ENCODE measurements at places on chromosomes 4 and X. TPM values are rescaled to one million over a fixed set of nuclear protein-coding genes. Genes with fewer than 3 reads are reported as not detected.
A peak's percentile ranks its signal among the peaks of the same experiment; 100 is the strongest.

Gene CCNG2
- total RNA-seq = 34.1 TPM

Gene SYTL5
- 0.20 TPM for total RNA-seq

Gene SPIN2B
- 9.3 TPM for total RNA-seq

Gene PNMA6A
- not detected for total RNA-seq

Gene GAGE1
- total RNA-seq = 0.17 TPM

Gene MAGEE1
- 2.2 TPM for total RNA-seq

Gene ARHGAP4
- total RNA-seq = 67.4 TPM

DNA sequence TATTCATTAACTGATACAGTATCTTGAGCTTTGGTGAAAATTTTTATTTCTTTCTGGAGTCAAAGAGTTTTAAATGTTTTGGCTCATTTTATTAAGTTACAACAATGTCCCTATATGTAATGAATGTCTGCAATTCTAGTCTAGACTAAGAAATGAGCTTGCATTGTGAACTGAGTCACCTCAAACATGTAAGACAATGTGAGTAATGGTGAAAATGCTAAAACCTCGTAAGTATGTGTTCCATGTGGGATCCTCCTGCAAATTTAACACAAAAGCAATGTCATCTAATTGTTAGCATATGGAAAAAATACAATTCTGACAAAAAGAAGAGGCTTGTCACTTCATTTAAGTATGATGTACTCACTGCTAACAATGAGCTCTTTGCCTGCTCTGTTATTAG, 480.5 kb upstream of the FSTL5 start:
- DNase-seq = no peak

DNA sequence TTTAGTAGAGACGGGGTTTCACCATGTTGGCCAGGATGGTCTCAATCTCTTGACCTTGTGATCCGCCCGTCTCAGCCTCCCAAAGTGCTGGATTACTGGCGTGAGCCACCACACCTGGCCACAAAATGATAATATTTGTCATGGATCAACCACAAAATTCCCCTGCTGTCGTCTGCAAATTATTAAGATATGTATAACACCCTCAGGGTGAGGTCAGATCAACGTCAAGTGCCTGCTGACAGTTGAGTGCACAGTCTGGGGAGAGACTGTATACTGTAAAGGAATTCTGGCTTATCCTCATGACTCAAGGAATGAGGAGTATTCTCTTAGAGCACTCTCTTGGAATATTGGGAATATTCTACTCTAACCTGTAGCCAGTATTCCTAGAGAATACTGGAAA, 11.2 kb downstream of the EPGN start:
- no peak for DNase-seq

GRCh38 chr4:156475322-156475721, 496.3 kb downstream of the PDGFC start:
- DNase-seq = peak; percentile 42

- DNase-seq = no peak
Observed at GRCh38 chrX:106997611-106998010, 2.4 kb downstream of the MORC4 start.

GRCh38 chrX:136325377-136325776, 24.6 kb downstream of the ADGRG4 start:
- DNase-seq = no peak

DNA sequence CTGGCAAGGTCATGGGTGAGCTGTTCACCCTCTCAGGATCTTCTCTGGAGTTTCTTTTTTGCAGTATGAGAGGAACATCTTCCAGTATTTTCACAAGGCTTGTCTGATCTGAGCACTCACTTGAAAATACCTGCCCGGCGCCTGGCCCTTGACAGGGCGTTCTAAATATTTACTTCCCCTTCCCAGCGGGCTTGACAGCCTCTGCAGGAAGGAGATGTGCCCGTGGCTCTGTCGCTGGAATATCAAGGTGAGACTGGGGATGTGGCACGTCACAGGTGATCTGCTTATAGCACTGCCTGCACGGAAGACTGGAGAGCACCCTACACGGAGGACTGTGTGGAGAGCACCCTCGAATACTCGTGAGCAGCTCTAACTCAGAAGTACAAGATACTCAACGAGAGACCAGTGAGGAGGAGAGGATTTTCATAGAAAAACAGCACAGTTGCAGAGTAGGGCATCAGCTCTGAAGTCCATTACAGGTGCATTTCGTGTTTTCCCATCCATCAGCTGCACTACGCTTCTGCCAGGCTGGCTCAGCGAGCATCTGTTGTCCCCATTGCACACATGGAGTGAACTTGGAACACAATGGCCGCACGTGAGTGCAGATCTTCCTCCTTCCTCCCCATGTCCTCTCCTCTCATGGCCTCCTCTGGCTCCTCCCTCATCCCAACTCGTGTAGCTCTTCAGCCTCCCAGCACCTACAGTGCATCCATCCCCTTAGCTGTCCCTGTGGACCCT, 32.1 kb downstream of the ZBTB49 start:
- DNase-seq = no peak

DNA sequence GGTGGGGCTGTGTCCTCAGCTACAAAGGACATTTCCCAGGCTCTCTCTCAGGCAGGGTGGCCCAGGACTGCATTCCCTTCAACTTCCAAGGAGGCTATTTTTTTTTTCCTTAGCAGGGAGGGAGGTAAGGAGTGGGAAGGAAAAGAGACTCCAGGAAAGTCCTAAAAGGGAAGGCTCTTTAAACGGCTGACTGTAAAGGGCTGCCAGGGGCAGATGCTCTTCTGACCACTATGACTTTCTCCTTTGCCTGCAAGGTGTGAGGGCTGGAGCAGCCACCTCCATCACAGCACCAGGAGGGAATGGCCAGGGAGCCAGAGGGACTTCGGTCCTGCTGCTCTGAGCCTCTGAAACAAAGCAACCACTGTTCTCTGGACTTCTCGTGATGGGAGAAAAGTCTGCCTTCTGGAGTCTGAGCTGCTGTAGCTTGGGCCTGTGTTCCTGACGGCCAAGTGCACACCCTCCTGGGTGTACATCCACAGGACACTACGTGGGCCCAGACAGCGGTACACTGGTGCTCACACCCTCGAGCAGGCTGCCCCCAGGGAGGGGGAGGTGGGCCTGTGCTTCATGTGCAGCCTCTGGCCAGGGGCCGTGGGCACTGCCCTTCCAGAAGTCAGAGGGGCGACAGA, 17.9 kb downstream of the NAT8L start:
- DNase-seq = no peak

DNA sequence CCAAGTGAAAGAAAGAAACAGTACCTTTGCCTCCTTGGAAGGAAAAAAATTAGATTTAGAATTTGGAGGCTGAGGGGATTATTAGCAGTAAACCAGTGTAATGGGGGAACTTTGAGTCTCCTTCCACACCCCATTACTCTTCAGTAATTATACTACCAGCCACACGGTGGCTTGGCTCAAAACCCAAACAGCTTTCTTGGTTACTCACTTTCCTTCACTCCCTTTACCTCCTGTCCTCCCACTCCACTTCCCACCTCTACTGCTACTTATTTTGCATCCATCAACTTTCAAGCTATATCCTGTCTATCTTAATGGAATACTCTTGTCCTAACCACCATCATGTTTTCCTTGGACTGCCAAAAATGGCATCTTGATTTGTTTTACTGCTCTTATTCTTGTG, 310.6 kb upstream of the AADAT start:
- DNase-seq = no peak

- DNase-seq = no peak
Observed at GRCh38 chrX:74291577-74291963, 12.4 kb upstream of the ZCCHC13 start.

GRCh38 chrX:119468551-119469312, 488 bp downstream of the SLC25A5 start:
- peak; percentile 44 for DNase-seq

GRCh38 chr4:55296096-55296495, 49.9 kb upstream of the SRD5A3 start:
- no peak for DNase-seq

GRCh38 chr4:26233350-26233749, 87.5 kb upstream of the RBPJ start:
- no peak for DNase-seq

DNA sequence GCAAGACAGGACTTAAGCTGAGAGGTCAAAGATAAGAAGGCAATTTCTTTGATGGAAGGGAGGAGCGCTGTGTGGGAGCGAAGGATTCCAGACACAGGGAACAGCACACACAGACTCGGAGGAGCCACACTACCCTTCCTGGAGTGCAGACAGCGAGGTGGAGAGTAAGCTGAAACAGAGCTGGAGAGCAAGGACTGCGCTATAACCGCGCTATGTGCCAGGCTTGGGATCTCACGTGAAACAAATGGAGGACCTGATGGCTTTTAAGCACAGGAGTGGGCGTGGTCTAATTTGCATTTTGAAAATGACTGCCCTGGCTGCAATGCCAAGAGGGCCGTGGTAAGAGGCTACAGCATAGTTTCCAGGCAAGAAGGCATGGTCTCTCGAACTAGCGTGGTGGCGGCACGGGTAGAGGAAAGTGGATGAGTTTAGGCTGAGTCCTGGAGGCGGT, 113.9 kb upstream of the SORBS2 start:
- no peak for DNase-seq

DNA sequence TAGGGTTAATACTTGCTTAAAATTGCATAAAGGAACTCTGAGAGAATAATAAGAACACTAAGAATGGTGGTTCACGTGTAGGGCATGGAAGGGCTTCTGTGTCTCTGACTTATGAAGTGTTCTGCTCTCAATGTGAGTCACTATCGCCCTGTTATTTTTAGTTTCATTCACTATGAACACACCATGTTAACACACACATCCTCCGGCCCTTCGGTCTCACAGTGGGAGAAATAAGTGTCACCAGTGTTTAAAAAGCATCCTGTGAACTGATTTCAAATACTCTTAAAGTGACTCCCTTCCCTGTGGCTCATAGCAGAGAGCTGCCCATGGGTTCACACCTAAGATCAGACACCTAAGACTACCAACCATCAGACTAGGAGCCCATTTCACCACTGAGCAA, 33.8 kb upstream of the FGFBP2 start:
- no peak for DNase-seq

- no peak for DNase-seq
Observed at GRCh38 chrX:13373431-13374187, 53.8 kb upstream of the ATXN3L start.

DNA sequence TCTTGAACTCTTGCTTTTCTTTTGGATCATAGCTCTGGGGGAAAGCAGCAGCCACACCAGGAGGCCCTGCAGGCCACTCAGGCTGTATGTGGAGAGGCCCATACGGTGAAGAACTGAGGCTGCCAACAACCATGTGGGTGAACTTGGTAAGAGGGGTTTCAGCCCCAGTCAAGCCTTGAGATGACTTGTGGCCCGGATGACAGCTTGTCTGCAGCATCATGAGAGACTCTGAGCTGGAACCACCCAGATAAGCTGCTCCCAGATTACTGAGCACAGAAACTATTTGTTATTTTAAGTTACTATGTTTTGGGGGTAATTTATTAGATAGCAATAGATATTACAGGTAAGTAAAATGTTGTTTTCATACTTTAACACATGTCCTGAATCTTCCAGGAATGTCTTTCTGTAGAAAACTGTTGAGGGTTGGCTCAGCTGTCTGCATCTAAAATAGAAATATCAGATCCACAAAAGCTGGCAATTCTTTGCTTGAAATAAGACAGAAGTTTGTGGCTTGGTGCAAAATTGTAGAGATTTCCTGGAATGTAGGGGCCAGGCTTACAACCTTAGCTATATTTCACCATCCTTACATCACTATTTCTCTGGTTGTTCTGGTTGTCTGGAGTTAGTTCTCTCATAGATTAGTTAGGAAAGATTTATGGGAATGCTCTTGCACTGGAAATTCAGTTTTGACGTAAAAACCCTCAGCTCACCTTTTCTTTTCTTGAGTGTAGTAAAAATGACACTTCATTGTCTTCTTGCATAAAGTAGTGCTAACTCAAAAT, 272.1 kb downstream of the RAPGEF2 start:
- DNase-seq = no peak

GRCh38 chr4:38562751-38563198, 101.2 kb upstream of the KLF3 start:
- no peak for DNase-seq

DNA sequence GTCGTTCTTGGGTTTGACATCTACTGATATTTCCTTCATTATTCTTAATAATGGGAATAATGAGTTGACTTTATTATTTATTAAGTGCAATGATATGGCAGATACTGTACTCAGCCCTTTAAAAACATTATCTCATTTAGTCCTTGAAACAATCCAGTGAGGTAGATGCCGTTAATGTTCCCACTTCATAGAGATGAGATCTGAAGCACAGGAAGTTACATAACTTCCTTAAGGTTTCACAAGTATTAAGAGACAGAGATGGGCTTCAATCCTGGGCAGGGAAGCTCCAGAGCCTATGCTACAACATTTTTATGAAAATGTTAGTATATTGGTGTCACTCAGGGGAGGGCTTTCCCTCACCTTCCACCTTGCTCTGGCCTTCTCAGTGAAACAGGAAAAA, 9.7 kb upstream of the KLHL13 start:
- no peak for DNase-seq

GRCh38 chrX:133249266-133250058, 31.3 kb upstream of the TFDP3 start:
- DNase-seq = no peak

- DNase-seq = no peak
Observed at GRCh38 chr4:140806163-140806562, 50.0 kb upstream of the TBC1D9 start.

DNA sequence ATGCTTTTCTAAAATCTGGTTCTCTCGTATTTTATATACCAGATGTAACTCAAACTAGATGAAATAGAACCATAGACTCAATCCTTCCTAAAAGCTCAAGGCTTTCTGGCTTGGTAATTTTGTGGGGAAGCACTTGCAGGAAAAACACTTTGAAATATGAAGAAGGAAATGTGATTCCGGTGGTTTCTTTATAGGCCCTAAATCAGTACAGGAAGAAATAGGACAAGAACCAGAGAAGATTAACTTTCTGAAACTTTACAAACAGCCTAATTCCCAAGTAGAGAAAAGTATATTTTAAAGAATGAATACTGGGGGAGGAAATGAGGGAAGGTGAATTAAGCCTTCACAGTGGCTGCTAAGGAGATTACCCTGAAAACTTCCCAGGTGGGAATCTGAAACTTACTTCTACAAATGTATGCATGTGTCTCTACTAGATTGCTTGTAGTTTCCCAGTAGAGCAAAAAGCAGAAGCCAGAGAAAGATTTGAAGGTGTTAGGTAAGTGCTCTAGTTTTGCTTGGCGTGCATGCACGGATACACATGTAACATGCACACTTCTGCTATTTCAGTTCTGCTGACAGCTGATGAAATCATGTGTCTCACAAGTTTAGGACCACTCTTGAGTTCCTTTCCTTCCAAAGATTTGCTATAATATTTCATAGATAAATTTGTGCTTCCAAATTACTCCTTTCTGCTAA, 92.1 kb downstream of the AFF1 start:
- DNase-seq = no peak

DNA sequence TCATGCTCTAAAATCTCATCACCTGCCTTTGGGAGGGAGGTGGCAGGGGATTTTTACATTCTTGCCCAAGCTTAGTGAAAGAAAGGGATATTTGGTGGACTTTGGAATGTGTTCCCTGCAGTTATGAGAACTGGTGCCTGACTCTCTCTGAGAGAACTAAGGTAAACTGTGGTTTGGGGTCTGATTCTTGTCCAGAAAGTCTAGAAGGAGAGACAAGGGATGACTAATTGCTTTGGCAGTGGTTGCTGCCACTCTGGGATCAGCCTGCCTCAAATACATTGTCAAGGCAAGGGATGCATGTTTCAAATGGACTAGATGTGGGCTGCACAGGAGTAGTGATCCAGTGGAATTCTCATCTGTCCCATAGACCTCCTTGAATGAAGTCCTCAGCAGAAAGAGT, 115.2 kb downstream of the DDIT4L start:
- no peak for DNase-seq

All from HCT116 (cell line).